ENCODE measurements at places on chromosomes 13 and 19. TPM values are rescaled to one million over a fixed set of nuclear protein-coding genes. Genes with fewer than 3 reads are reported as not detected.

GRCh38 chr13:79084802-79085424 lies 321.1 kb downstream of the RBM26 start:
- DNase-seq: no peak

GRCh38 chr19:1475751-1476437 lies 3.1 kb downstream of the C19orf25 start:
- no peak for DNase-seq

GRCh38 chr19:3061182-3062161 lies 823 bp downstream of the TLE5 start:
- peak; percentile 73 for DNase-seq

- no peak for DNase-seq
Observed at GRCh38 chr13:50170447-50171037, 155.3 kb downstream of the KCNRG start.

DNA sequence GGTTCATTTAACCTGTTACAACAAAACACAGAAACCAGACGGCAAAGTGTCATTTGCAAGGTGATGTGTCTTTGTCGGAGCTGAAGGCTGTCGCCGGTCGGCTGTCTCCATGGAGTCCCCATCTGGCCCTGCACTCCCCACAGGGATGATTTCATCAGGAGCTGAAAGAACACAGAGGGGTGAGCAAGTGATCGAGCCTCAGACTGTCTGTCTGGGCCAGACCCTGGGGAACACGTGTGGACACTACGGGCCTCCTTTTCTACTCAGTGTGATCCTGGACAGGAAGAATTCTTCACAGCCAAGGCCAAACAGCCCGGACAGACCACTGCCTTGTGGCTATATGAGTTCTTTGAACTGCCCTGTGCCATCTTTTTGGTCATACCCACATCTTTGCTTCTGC lies 85.1 kb downstream of the RNASEH2B start:
- no peak for DNase-seq

- no peak for DNase-seq
Observed at GRCh38 chr13:67086260-67086659, 143.9 kb downstream of the PCDH9 start.

GRCh38 chr19:27770095-27770494 lies 1442.9 kb downstream of the UQCRFS1 start:
- DNase-seq: no peak

- no peak for DNase-seq
Observed at GRCh38 chr13:87570669-87571068, 100.5 kb upstream of the SLITRK5 start.

DNA sequence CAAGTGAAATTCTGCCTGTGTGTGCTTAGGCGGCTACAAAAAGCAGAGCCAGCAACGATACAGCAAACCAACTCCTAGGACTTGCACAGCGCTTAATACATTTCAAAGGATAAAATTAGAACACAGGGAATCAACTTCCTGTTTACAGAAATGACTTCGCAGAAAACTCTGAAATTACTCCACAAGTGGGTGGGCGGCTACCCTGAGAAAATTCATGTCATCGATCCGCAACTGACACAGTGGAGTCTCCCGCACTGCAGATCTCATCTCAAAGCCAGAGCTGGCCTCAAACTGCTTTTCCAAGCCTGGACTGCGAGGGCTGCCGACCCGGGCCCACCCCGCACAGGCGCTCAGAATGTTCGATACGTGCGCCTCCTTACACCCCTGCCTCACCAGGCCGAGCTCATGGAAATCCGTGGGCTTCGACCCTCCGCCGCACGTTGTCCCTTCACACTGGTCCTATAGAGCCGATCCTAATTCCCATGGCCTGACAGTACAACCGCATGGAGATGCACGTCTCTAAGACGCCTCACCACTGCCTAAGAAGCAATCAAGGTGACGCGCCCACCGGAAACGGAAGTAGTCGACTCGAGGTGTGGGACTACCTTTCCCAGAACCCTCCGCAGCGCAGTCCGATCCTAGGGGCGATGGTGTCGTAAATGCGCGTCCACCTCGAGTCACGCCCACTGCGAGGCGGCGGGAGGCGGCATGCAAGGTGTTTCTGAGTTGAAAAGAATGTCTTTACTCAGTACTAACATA lies at the start of gene ZNF229:
ZNF229 (minus strand) TSS at position 557 of the 759 bp plus-strand sequence. CDS start 5,625 bp downstream, outside the sequence.
- peak; percentile 87 for DNase-seq

DNA sequence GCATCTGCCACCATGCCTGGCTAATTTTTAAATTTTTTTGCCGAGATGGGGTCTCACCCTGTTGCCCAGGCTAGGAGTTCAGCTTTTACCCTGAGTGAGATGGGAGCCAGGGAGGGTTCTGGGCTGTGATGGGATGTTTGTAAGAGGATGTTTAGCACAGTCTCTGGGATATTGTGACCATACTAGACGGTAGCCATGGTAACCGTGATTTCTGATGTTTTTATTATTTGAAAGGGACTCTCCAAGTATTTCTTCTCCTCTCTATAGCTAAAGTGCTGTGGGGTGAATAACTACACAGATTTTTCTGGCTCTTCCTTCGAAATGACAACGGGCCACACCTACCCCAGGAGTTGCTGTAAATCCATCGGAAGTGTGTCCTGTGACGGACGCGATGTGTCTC lies 10.4 kb downstream of the TSPAN16 start:
- no peak for DNase-seq

DNA sequence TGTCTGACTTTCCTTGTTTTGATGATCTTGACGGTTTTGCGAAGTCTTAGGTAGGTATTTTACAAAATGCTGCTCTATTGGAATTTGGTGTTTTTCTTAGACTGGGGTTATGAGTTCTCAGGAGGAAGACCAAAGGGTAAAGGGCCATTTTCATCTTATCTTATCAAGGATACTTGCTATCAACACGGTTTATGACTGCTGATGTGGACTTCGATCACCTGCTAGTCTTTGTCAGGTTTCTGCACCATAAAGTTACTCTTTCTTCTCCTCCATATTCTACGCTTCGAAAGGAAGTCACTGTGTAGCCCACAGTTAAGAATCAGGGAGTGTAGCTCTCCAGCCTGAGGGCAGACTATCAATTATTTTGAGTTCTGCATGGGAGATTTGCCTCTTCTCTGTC lies 7.4 kb upstream of the CEBPG start:
- DNase-seq: no peak

DNA sequence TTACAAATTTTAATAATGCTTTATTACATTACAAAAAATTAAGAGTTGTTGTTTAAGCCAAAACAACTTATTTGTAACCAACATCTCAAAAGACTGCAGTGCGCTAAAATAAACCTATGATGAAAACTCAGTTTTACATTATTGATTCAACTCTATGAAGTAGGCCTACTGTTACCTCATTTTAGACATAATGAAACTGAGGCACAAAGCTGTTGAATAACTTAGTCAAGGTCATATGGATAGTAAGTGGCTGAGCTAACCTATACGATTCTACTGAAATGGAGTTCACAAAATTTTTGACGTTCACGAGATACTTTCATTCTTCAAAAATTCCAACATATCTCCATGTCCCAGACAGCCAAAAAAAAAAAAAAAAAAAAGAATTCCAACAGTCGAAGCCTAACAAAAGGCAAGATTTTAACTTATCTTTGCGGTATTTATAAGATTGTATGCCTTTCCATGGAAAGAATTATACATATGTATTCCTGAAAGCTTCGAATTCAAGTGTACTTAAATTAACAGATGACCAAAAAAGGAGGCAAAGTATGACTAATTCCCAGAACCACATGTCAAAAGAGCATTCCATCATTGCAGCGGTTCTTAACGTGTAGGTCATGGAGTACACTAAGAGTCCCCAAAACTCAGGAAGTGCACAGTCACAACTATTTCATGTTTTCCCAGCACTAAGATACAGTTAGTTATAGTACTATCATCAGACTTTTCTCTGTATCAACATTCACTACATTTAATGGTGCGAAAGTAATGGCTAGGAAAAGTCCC lies 69.4 kb downstream of the PSPC1 start:
- DNase-seq: no peak

GRCh38 chr13:87311165-87311564 lies 360.0 kb upstream of the SLITRK5 start:
- DNase-seq: no peak

DNA sequence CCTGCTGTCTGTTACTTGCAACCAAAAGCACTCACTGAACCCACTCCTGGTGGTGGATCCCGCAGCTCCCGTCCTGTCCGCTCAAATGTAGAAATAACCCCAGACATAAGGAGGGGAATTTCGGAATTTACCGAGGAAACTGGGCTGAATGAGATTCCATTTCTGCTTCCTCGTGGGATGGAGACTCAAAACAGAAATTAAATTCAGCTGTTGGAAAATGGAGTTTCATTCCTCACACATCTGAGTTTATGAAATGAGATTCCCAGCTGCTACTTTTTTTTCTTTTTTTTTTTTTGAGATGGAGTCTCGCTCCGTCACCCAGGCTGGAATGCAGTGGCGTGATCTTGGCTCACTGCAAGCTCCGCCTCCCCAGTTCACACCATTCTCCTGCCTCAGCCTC lies 44.3 kb downstream of the COLGALT1 start:
- DNase-seq: no peak

DNA sequence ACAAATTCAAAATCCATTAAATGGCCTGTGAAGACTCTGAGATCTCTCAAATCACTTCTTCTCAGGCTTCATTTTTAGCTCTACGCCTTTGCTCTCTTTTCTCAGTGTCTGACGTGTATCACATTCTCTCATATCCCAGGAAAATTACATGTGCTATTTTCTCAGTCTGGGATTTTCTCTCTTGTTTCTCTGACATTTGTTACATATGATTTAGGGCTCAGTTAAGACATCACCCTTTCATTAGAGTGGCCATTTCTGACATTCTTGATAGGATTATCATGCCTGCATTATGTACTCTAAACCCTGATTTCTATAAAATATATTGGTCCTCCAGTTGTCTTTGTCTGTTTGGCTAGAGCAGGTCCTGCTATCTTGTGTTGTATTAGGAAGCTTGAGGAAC lies 136.6 kb downstream of the GPC5 start:
- no peak for DNase-seq

DNA sequence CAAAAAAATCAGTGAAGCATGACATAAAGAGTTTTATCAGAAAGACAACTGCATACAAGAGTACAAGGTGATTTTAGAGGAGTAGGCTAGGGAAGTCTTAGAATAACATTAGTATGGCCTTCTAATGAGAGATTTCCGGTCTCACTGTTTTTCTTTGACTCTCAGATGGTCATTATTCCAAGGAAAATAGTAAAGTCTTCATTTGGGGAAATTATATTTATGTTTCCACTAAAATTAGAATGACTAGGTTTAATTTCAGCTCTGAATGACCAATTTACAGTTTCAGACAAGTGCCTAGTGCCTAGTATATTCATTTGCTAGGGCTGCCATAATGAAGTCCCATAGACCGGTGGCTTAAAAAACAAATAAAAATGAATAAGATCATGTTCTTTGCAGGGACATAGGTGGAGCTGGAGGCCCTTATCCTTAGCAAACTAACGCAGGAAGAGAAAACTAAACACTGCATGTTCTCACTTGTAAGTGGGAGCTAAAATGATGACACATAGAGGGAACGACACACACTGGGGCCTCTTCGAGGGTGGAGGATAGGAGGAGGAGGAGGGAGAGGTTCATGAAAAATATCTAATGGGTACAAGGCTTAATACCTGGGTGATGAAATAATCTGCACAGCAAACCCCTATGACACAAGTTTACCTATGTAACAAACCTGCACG lies 303.1 kb downstream of the PCDH9 start:
- no peak for DNase-seq

- no peak for DNase-seq
Observed at GRCh38 chr13:34371108-34371507, 553.2 kb downstream of the RFC3 start.

GRCh38 chr19:13014101-13014920 lies 19.0 kb downstream of the NFIX start:
- DNase-seq: no peak

DNA sequence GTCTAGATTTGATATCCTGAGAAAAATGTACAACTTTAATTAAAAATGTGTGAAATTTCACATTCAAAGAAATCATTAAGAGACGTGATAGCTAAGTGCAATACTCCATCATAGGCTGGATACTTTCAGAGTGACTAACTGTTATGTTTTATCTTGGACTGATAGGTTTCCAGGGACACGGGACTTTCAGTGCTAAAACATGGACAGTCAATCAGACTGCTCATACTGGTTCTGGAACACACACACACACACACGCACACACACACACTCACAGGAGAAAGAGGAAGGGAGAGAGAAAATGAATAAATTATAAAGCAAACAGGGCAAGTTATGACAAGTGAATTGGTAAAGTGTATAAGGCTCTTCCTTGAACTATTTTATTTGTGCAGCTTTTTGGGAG lies 955.9 kb downstream of the SLITRK5 start:
- no peak for DNase-seq

DNA sequence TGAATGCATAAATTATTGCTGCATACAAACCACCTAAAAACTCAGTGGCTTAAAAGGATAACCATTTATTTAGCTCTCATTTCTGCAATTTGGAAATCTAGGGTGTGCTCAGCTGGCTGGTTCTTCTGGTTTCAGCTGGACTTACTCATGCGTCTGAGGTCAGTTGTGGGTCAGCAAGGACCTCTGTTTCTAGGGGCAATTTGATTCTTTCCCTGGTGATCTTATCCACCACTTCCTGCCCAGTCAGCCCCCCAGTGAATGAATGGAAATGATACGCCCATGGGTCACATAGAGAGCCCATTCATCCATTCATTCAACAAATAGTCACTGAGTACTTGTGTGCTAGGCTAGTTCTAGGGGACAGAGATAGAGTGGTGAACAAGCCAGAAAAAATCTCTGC lies 9.9 kb downstream of the FXYD5 start:
- no peak for DNase-seq

GRCh38 chr19:46784262-46785053 lies 3.9 kb downstream of the SLC1A5 start:
- DNase-seq: peak; percentile 89

GRCh38 chr13:81203783-81204182 lies 862.9 kb upstream of the SPRY2 start:
- no peak for DNase-seq

DNA sequence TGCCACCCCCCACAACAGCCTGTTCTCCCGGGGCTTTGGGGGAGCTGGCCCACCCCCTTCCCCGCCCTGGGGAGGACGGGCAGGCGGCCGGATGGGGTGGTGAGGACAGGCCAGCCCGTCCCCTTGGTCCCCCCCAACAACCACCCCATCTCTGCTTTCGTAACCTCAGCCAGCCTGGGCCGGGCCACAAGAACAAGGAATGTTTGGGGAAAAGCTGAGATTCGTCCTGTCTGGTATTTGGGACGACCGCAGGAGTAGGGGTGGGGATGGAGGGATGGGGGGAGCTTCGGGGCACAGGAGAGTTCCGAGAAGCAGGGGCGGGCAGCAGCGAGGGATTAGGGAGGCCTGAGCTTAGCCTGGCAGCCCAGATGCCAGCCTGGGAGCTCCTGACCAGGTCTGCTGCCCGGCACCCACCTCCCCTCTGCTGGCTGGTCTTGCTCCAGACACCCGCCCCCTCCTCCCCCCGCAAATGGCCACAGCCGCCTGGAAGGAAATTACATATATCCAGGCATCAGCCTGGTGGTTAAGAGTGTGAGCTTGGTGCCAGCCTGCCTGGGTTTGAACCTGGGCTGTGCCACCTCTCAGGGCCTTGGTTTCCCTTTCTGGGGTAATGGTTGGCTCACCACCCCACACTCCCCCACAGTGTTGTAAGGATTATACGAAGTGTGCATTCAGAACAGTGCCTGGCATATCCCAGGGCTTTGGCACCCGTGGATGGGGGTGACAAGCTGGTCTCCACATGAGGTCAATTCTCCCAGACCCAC lies at the start of gene PODNL1:
PODNL1 (minus strand) TSS at position 117 of the 764 bp plus-strand sequence. CDS start 236 bp downstream, outside the sequence.
- no peak for DNase-seq

Gene KIR3DL1
- not detected for total RNA-seq

Gene CRTC1
- total RNA-seq: 19.7 TPM

Gene KLK2
- not detected for total RNA-seq

Gene ATP8B3
- total RNA-seq: 1.3 TPM

Gene ZNF296
- total RNA-seq: 5.1 TPM

Gene SPRY2
- 19.7 TPM for total RNA-seq

Gene SLC10A2
- total RNA-seq: not detected

Gene CCDC124
- 43.6 TPM for total RNA-seq

Gene JAK3
- 16.8 TPM for total RNA-seq

Gene SELENOV
- not detected for total RNA-seq
